NCI-H1092 treated with DMSO at 0.1 percent for 48 hours (cell line): ENCODE measurements at places on chromosomes 12 and 14.

GRCh38 chr14:82710267-82710841, 1176.7 kb upstream of the SEL1L start:
- DNase-seq: peak; percentile 6

- no peak for DNase-seq
Observed at GRCh38 chr12:75487308-75487707, 6.8 kb downstream of the GLIPR1 start.

DNA sequence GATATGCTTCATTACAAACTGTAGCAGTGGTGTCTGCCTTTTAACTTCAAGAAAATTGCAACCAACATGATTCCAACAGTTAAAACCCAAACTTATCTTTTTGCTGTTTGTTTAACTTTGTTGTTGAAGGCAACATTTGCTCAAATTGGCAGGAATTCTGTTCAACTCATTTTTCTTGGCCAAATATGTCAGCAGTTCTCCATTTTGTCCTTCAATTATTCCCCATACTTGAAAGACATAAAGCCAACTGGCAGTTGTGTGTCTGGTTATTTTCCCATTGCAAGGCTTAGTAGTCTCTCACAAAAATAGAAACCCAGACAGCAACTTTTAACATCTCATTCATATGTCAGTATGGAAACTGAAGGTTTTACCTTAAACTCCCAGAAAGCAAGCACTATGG, 146.3 kb downstream of the LRIG3 start:
- no peak for DNase-seq

GRCh38 chr12:55659486-55660385, 23.0 kb downstream of the OR10P1 start:
- no peak for DNase-seq

- peak; percentile 8 for DNase-seq
Observed at GRCh38 chr14:83940253-83940652, 1589.7 kb upstream of the FLRT2 start.

- DNase-seq: no peak
Observed at GRCh38 chr14:89672636-89673511, 255.8 kb upstream of the FOXN3 start.

DNA sequence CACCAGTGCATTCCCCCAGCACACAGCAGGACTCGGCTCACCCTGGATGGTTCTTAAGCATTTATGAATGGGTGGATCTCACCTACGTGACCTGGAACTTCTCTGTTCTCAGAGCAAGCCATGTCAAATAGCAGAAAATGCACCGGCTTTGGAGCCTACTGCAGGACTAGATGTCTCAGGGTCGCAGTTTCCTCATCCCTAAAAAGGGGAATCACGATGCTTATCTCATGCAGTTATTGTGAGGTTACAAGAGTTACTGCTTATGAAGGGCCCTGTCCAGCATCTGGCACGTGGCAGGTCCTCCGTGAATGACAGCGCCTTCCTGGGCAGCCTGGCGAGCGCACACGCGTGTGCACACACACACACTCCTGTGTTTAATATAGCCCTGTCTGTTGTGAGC, 128.5 kb downstream of the ETV6 start:
- no peak for DNase-seq

DNA sequence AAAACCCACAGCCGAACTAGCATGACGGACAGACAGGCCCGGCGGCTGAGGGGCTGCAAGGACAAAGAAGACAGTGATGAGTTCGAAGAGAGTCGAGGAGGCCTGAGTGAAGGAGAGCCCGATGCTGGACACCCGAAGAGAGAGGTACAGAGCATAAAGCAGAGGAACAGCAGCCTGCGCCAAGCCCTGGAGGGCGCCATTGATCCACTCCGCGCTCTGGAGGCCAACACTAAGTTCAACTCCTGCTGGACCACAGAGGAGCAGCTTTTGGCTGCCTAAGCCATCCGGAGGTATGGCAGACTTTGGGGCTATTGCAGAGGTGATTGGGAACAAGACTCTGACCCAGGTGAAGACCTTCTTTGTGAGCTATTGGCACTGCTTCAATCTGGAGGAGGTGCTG, 7.8 kb upstream of the PLXNC1 start:
- DNase-seq: peak; percentile 11
